ENCODE measurements at places on chromosomes 6 and 20.

DNA sequence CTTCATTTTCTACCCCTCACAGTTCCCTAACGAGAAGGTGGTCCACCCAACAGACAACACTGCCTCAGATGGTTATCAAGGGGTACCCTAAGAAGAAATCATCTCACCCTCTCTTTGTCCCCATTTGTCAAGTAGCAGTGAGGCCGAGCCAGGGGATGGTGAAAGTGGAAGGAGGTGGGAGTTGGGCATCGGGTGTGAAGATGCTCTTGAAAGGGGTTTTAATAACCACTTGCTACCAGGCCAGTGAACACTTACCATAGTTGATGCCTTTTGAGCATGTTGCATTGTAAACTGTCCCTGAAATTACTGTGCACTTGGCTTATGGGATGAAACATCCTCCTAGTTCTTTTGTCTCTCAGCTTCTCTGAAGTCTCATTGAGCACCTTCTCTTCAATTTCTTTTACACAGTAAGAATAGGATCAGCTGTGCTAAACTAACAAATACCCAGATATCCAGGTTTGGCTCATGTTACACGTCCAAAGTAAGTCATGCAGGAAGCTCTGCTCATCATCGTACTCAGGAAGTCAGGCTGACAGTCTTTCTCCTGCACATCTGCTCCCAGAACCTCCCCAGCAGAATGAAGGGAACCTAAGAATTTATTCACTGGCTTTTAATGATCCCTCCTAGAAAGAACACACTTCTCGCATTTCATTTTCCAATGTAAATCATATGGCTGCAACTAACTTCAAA, 13.3 kb downstream of the HLA-DPB1 start:
- no peak for DNase-seq

- DNase-seq, result no peak
Observed at GRCh38 chr6:31927242-31927862, at the start of gene C2. Gene C2, plus strand, starts transcription at chr6:31927717. Its CDS starts 36 bp downstream, at chr6:31927753.

GRCh38 chr6:22026164-22026678, 270.6 kb downstream of the PRL start:
- DNase-seq, result no peak

DNA sequence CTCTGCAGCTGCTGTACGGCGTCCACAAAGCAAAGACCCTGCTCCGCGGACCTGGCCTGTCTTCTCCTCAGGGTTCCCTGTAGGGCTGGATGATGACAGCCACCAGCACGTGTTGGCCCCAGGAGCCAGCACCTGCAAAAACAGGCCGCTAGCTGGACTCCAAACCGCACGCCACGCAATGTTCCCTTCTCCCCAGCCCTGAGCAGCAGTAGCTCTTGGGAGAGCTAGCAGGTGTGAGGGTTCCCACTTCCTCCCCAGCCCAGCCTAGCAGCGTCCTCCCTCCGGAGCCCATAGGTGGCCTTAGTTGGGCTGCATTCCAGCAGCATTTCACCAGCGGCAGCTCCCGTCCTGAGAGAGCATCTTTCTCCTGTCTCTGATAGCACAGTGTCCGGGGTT, 42.3 kb downstream of the DACT2 start:
- DNase-seq, result peak; percentile 1

GRCh38 chr6:151448623-151449022, 3.3 kb downstream of the RMND1 start:
- DNase-seq, result no peak

DNA sequence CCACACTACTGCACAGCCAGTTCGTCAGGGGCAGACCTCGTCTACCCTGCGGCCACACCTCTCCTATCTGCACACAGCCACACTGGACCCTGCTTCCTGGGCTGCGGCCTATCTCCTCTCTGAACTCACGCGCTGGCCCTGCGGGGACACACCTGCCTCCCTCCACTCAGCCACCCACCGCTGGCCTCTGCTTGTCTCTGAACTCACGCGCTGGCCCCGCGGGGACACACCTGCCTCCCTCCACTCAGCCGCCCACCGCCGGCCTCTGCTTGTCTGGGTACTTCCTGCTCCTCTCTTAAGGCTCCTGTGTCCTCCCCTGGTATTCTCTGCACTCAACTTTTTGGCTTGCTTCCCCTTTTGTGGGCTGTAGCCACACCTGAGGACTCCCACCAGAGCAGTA, 52.3 kb downstream of the HUS1B start:
- no peak for DNase-seq

- DNase-seq, result no peak
Observed at GRCh38 chr6:129645830-129646579, 64.0 kb downstream of the ARHGAP18 start.

DNA sequence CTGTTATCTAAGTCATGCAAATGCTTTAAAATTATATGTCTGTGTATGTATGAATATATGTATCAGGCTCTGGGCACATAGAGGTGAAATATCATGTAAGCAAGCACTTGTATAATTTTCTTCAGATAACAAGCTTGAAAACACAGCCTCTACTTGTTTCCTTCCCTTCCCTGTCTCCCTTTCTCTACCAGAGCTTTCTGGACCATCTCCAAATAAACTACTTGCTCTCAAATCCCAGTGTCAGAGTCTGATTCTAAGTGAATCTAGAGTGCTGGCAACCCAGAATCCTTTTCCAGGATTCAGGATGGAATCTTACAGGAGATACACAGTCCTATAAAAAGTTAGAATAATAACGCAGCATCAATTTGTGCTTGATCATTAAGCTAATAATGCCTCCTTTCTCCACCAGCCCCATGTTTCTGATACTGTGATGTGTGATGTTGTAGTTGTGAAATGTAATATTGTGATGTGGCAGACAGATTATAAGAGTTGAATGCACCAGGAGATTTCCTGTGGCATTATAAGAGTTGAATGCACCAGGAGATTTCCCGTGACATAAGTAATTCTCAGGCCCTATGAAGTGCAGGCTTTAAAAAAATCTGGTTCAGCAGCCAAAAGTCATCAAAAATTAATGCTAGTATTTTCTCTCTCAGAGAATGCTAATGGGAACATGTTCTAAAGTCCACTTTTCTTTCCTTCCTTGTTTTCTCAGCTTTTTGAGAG, 89.6 kb downstream of the PCSK2 start:
- no peak for DNase-seq

- DNase-seq, result no peak
Observed at GRCh38 chr6:166958926-166959861, 2.8 kb upstream of the RNASET2 start.

DNA sequence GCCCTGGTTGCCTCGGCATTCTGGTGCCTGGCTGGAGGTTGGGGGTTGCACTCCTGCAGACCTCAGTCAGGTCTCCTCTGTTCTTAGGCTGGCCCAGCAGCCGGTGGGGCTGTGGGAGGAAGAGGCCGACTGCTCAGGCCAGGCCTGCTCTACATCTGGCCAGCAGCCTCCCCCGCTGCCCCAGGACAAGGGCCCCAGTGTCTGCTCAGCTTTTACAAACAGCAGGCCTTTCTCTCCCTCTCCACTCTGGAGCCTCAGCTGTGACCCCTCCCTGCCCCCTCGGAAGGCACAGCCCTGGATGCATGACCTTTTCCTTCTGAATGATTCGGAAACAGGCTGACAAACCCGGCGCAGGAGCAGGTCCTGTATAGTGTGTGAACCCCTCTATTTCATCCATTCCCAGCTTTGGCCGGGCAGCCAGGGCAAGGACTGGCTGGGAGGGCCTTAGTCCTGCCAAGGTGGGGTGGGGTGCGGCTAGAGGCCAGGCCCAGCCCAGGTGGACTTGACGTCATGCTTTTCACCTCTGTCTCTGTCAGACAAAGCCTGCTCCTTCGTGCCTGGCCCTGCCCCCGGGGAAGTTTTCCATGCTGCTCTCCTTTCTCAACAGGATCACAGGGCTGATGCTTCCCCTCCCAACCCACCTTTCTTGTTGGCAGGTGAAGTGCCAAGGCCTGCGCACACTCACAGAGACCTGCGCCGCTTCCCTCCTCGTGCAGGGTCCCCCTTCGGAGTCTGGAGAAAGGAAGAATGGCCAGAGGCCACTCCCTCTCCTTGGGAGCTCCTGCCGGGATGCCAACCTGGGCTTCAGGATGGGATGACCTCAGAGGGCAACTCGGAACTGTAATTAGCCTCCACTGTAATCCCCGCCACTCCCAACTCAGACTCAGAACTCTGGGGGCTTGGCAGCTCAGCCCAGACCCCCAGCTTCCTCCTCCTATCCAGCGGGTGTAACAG, 10.1 kb upstream of the ITPR3 start:
- no peak for DNase-seq

- DNase-seq, result no peak
Observed at GRCh38 chr6:168160506-168161370, 81.7 kb upstream of the FRMD1 start.

GRCh38 chr6:70684794-70685493, 17.3 kb downstream of the SMAP1 start:
- DNase-seq, result no peak

DNA sequence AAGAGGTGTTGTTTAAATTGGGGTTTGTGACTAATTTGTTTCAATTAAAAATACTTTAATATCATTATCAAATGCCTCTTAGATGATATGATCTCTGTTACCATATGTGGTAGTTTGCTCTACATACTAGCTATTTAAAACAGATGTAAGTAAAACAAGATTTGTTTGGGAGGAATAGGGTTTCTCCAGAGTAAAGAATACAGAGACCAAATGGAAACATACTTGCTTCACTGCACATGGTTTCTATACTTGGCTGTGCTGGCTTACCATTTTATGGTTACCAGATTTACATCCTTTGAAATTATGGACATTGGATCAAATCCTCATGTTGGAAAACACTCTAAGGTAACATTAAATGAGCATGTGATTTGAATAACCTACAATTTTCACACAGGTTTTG, 588.3 kb downstream of the CD109 start:
- DNase-seq, result no peak

DNA sequence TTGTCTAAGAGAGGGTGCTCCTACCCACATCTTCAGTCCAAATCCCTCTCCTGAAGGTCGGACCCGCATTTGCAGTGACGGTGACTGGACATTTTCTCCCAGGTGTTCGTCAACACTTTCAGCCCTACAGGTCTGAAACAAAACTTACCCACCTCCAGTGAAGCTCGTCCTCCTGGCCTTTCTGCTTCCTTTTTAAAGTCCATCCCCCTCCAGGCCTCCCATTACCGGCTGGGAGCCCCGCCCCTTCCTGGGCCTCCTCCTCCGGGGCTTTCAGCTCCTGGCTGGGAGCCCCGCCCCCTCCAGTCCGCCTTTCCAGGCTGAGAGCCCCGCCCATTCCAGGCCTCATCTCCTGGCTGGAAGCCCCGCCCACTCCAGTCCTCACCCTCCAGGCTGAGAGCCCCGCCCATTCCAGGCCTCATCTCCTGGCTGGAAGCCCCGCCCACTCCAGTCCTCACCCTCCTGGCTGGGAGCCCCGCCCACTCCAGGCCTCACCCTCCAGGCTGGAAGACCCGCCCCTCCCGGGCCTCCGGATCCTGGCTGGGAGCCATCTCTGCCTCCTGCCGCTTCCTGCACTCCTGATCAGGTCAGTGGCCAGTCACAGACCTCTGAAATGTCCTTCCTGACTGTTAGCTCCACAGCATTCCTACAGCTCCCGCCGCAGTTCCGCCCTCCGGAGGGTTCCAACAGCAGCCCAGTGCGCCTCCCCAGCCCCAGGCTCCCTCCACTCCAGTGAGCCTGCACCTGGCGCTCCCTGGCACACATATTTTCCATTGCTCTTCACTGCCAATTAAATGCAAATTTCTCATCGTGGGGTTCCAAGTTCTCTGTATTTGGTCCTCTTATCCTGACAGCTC, 98.5 kb downstream of the LY86 start:
- DNase-seq, result peak; percentile 98

GRCh38 chr20:63085151-63085861, 78.5 kb upstream of the BHLHE23 start:
- no peak for DNase-seq

DNA sequence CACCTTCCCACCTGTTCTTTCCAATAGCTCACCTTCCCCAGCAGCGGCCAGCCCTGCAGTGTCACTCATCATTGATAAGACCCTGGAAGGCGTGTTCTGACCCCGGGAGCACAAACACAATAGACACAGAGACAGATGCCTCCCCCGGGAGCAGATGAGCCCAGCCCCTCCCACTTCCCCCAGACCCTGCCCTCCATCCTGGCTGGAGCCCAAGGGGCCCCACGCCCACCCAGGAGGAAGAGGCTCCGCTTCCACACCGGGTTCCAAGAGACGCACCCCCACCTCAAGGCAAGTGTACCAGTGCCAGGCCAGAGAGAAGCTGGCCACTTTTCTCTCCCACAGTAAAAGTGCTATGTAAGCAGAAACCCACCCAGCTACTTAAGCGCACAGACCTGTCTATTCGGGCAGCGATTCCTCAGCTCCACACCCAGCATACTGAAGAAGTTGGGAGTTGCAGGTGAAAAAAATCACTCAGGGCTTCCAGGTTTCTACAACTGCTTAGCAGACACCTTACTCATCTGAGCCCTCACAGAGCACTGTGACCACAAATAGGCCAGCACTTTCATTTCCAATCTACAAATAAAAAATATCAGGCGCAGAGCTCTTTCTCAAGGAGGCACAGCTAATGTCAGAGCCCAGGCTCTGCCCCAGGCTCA, 93.4 kb upstream of the NXT1 start:
- DNase-seq, result no peak

Data from NCI-H2081 (cell line).